Epithelial cell of esophagus (primary cell): ENCODE measurements at places on chromosomes 5 and 9.
A peak's percentile ranks its signal among the peaks of the same experiment; 100 is the strongest.

DNA sequence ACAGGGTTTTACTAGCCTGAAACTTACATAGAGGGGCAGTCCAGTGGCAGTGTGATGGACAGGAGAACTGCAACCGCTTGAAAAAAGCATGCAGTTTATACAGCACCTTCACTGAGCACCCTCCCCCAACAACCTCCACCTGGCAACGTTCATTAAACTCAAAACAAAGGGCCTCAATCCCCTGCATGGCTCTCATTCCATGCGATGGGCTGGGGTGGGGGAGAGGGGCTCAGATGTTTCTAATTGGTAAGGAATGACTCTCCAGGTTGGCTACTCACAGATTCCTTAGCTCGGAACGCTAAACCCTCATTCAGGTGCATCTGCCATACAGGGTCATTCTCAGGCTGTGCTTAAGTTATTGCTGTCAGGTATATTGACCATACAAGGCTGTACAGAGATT lies 80.9 kb upstream of the ITGA1 start:
- no peak for DNase-seq

GRCh38 chr5:139897982-139898381 lies 102.4 kb downstream of the PSD2 start:
- DNase-seq, result no peak

DNA sequence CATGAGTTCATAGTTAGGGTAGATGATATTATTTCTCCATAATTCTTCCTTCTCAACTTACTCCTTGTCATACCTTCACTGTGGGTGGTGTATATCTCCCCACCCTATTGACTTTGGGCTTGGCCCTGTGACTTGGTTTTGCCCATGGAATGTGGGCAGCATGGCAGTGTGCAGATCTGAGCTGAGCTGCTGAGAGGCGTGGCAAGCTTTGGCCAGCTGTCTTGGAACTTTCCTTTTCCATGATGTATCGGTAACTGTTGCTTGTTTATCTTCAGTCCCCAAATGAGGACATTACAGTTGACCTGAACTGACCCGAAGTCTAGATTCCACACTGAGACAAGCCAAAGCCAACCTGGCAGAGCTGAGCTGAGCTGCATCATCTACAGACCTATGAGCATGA lies 70.4 kb downstream of the RALGPS1 start:
- peak; percentile 14 for DNase-seq

- no peak for DNase-seq
These were observed 64.8 kb downstream of the GABRG2 start for GRCh38 chr5:162132348-162132747.

- DNase-seq, result no peak
These were observed 200.0 kb downstream of the ACTL7B start for GRCh38 chr9:108655818-108656217.

- peak; percentile 33 for DNase-seq
These were observed 120.2 kb downstream of the CARTPT start for GRCh38 chr5:71839096-71839884.

GRCh38 chr5:337563-338130 lies 16.1 kb downstream of the AHRR start:
- DNase-seq, result peak; percentile 56

- DNase-seq, result no peak
These were observed 255.3 kb downstream of the FSTL4 start for GRCh38 chr5:133356984-133357421.

DNA sequence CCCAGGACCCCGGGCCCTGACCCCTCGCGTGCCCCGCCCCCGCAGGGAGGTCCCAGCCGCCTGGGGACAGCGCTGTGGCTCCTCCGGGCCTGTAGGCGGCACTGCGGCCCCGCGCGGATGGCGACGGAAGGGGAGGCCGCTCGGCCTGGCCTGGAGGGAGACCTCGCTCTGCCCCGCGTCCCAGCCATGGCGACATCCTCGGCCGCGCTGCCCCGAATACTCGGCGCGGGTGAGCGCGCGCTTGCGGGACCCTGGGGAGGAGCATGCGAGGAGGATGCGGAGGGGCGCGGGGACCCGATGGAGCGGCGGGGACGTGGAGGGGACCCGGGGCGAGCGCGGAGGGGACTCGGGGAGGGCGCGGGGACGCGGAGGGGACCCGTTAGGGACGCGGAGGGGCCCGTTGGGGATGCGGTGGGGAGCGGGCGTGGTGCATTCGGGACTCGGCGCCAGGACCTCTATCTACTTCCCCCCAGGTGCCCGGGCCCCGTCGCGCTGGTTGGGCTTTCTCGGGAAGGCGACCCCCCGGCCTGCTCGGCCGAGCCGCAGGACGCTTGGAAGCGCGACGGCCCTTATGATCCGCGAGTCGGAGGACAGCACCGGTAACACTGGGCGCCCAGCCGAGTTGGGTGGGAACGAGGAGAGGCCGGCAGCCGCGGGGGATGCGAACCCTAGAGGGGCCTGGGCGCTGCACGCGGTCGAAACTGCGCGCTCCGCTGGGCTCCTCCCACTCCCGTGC lies at the start of gene MRPS2:
Gene MRPS2 (plus strand): TSS at position 158 of the 736 bp plus-strand sequence. CDS start 29 bp downstream, at position 187.
- DNase-seq, result peak; percentile 86

GRCh38 chr9:14189146-14189545 lies 124.8 kb downstream of the NFIB start:
- DNase-seq, result no peak

DNA sequence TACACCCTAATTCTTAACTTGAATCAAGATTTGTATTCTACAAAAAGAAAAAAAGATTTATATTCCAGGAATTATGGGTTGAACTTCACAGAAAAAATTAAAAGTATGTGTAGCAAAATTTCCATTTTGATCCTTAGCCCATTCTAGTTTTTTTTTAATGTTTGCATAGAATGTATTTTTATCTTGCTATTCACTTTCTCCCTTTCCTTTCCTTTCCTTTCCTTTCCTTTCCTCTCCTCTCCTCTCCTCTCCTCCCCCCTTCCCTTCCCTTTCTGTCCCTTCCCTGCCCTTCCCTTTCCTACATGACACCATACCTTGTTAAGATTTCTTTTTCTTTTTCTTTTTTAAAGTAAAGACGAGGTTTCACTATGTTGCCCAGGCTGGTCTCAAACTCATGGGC lies 542.5 kb upstream of the PTGER4 start:
- DNase-seq, result no peak

GRCh38 chr5:106508894-106509293 lies 1161.8 kb downstream of the EFNA5 start:
- no peak for DNase-seq

DNA sequence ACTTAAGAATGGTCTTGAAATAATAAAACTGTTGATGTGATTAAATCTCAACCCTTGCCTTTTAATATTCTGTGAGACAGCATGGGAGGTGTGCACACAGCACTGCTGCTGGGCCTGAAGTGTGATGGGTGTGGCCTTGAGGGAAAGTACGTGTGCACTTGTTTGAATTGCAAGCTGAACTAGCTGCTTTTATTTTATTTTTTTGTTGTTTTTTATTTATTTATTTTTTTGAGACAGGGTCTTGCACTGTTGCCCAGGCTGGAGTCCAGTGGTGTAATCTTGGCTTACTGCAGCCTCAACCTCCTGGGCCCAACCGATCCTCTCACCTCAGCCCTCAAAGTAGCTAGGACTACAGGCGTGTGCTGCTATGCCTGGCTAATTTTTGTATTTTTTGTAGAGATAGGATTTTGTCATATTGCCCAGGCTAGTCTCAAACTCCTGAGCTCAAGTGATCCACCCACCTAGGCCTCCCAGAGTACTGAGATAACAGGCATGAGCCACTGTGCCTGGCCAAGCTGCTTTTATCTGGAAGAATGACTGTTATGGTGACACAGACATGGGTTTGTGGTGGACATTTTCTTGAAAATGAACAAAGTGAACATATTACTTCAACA lies 58.9 kb downstream of the GPR107 start:
- no peak for DNase-seq

DNA sequence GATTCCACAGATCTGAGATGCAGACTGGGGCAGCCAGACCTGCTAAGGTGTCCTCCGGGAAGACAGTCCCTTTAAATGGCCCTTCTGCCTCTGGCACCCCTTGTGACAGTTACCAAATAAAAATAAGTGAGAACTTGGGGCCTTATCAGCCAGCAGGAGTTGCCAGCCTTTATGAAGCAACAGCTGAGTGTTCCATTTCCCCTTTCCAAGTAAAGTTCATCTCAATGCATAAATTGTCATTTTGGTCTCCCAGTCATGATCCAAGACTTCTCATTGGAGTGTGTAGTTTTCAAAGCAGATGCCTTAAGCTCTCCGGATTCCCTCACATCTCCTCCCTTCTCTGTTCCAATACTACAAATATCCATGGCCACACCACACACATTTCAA lies 4.1 kb downstream of the PTCH1 start:
- DNase-seq, result no peak

DNA sequence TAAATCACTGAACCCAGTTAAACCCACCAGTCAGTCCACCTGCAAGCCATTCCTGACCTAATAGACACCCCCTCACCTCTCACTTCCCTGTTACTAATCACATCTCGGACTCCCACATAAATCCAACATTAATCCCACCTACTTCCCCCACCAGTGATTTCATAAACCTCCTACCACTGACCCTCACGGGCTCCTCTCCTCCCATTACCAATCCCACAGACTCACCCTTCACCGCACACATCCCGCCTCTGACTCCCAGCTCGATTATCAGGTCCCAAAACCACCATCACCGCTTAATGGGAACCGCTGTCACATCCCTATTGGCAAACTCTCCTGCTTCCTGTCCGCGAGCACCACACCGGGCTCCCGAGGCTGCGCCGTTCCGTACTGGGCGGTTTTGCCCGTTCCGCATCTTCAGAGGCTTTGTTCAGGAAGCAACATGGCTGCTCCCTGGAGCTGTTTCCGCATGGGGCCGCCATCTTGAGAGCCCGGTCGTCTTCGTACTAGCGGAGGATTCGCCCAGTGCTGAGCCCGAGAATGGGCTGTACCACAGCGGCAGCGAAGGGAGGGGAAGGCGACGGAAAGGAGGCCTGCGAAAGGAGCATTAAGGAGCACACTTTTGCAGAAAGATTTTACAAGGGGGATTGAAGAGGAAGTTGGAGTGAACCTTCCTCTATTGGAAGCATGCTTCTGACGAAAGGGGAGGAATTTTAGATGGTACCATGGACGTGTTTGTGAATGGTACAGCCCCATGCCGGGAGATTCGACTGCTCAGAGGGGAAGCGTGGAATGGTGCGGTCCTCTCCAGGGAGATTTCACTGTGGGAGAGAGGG lies at the start of gene ZNF300:
Gene ZNF300 (minus strand): TSS at position 502 of the 833 bp plus-strand sequence. CDS start 1,825 bp downstream, outside the sequence.
- DNase-seq, result peak; percentile 96

GRCh38 chr5:129977810-129978209 lies 73.5 kb downstream of the CHSY3 start:
- no peak for DNase-seq

GRCh38 chr5:74579215-74579614 lies 61.3 kb downstream of the ENC1 start:
- no peak for DNase-seq

DNA sequence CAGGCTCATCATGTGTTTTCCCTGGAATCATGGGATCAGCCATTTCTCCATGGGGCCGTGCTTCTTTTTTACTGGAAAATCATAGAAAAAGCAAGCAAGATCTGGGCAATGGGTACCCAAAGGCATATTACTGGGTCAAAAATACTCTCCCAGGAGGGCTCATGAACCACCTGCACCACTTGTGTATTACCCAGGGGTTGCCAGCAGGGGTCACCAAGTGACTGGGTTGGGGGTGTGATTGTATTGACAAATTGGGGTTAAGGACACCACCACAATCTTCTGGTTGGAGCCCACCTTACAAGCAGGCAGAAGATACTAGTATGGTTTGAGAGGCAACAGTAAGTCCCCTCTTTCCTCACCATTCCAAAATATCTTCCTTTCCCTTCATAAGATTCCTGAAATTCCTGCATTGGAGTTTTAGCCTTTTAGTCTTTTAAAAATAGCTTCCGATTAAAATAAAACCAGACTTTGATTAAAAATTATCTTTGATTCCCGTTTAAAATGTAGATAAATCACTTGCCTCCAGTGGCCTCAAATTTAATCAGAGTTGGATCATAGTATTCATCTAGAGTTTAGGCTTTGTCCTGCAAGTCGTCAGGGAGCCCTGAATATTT lies 603.3 kb downstream of the KIF4B start:
- peak; percentile 37 for DNase-seq
